ENCODE measurements at places on chromosomes 12 and 14.

GRCh38 chr14:51652168-51653078 is 713 bp downstream of the FRMD6 start:
- DNase-seq = peak; percentile 37

- peak; percentile 62 for DNase-seq
Observed at GRCh38 chr12:89040146-89040964, 311.9 kb downstream of the DUSP6 start.

- peak; percentile 17 for DNase-seq
Observed at GRCh38 chr14:73633116-73634010, 11.4 kb upstream of the DNAL1 start.

- DNase-seq = no peak
Observed at GRCh38 chr14:61472011-61472672, 150.8 kb downstream of the PRKCH start.

DNA sequence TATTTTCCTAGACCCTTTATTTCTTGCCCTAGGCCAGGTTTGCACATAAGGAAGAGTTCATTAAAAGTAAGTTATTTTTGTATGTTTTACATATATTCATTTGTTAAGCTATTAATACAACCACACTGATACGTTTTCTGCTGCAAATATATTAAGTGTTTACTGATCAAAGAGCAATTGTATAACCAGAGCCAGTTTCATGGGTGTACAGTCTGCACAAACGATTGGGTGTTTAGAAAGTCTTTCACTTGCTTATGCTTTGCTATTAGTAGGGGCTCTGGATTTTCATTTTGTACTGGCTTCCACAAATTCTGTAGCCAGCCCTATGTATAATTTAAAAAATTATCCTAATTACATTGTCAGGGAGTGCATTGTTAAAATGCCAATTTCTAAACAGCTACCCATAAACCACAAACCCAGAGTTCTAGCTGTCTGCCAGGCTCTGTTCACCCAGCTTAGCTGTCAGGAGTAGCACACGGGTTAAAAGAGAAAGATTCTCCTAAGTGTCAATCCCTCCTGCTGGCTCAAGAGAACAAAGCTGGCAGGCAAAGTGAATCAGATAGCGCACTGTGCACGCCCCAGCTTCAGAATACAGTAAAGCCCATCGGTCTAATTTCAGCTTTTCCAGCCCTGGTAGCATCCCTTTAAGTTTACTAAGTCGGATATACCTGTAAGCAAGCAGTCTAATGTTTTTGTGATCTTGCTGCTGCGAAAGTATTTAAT is 151.0 kb upstream of the LMO3 start:
- DNase-seq = no peak

GRCh38 chr12:120879102-120879501 is 25.1 kb downstream of the SPPL3 start:
- no peak for DNase-seq

GRCh38 chr12:96447256-96447655 is 42.1 kb upstream of the CFAP54 start:
- DNase-seq = no peak

DNA sequence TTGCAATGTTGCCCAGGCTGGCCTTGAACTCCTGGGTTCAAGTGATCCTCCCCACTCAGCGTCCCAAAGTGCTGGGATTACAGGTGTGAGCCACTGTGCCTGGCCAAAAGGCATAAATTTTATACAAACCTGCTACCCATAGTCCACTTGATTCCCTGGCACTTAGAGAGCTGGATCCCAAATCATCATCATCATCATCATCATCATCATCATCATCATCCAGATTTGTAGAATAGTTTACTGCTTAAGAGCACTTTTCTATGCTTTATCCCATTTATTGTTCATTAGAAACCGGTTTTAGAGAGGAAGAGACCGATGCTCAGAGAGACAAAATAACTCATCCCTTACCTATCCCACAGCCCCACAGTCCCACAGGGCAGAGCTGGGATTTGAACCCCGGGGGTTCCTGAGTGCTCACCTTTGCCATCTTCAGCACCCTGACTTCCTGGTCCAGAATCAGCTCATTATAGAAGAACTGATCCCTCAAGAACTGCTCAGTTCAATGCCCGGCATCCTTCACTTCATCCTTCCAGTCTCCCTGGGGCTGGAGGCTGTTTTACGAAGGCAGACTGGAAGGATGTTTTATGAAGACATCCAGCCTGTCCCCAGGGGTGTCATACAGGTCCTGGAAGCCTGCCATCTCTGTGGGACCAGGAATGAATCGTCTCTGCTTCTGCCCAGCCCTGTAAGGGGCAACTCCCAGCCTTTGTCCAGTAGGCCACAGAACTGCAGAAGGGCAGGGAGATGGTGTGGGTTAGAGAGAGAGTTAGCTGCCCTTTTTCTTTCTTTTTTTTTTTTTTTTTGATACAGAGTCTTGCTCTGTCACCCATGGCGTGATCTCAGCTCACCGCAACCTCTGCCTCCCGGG is 20.2 kb upstream of the OASL start:
- DNase-seq = no peak

GRCh38 chr12:11729439-11730150 is 80.1 kb downstream of the ETV6 start:
- DNase-seq = no peak

DNA sequence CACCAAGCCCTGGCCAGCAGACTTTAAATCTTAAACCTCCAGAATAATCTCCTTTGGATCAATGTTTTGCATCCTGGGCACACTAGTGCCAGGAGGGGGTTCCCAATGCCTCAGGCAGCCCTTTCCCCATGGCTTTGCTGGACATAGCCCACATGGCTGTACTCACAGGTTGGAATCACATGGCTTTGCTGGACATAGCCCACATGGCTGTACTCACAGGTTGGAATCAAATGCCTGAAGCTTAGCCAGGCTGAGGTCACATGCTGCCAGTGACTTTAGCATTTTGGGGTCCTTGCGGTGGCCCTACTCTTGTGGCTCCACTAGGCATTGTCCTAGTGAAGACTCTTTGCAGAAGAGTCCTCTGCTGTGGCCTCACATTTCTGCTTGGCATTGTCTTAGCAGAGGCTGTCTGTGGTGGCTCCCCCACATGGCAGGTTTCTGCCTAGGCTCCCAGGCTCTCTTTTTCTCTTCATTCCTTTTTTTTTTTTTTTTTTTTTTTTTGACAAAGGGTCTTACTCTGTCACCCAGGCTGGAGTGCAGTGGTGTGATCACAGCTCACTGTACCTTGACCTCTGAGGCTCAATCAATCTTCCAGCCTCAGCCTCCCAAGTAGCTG is 13.0 kb downstream of the FLVCR2 start:
- no peak for DNase-seq

- no peak for DNase-seq
Observed at GRCh38 chr14:54459106-54459505, 17.9 kb upstream of the CNIH1 start.

- DNase-seq = no peak
Observed at GRCh38 chr14:31159682-31160296, 47.8 kb downstream of the HECTD1 start.

DNA sequence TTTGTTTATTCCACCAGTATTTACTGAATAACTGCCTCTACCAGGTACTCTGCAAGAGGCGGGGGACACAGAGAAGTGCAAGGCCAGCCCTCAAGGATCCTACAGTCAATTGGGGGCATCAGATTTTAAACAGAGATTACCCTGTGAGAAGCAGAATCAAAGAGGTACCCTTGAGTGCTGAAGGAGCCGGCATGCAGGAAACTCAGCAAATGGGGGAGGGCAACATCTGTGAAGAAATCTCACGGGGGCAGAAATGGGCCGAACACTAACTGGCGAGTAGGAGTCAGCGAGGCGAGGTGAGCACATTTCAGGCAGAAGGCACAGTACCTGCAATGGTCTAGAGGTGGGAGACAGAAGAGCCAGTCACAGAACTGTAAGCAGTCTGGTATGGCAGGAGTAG is 9.0 kb downstream of the GALNT6 start:
- no peak for DNase-seq

DNA sequence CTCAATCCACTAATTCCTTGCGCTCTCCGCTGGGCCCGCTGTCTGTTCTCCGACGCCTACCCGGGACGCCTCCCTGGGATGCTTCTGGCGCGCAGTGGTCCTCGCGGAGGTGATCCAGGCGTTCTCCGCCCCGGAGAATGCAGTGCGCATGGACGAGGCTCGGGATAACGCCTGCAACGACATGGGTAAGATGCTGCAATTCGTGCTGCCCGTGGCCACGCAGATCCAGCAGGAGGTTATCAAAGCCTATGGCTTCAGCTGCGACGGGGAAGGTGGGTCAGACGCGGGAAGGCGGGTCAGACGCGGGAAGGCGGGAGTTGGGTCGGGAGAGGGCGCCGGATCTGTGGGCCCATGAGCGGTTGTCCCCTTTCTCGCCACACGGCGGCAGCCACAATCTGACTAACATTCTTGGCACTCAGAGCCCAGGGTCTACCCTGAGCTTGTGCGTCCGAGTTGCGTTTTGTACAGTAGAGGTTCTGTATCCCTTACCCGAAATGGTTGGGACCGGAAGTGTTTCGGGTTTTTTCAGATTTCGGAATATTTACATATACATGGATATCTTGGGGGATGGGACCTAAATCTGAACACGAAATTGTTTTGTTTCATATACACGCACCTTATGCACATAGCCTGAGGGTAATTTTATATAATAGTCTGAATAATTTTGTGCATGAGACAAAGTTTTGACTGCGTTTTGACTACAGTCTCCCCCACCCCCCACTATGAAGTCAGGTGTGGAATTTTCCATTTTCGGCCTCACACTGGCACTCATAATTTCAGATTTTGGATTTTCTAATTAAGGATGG is 762 bp downstream of the C12orf57 start:
- DNase-seq = peak; percentile 73

- no peak for DNase-seq
Observed at GRCh38 chr12:62766496-62766895, 168.5 kb downstream of the PPM1H start.

All from activated CD4-positive, CD25-positive, alpha-beta regulatory T cell (primary cell).